ENCODE measurements at places on chromosomes 1 and 21.

- no peak for DNase-seq
Measured at GRCh38 chr21:28953247-28953646, 39.4 kb downstream of the LTN1 start.

DNA sequence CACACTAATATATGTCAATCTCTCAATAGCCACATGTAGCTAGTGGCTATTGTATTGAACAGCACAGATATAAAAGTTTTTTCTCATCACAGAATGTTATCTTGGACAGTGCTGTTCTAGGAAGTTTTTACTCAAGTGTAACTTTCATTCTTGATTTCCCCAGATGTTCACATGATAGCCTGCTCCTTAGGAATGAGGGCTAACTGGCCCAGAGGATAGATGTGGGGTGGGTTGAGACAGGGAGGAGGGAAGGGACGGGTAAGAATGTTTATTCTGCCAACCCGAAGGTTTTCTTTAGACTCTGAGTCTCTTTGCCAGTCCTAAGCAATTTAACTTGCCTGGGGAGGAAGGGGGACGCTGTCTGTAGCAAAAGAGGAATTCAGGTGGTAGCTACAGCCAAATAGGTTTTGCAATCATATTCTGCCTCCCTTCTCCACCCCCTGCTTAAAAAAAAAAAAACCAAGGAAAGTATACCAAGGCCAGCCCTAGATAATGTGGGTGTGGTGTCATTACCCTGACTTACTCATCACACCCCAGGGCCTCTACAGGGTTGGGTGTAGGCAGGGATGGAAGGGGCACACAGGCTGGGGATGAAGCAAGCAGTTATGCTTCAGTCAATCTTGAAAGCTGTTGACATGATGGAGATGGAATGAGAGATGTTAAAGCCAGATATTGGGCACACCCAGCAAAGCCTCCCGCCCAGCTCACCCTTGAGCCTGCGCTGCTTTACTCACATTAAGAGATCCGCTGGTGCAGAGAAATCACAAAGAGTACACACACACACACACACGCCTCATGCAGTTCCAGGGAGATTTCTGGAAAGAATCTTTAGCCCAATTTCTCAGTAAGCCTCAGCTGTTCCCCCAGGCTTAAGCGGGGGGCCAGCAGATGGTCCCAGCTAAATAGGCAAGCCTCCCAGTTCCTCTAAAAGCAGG, 59.9 kb downstream of the PLXNA2 start:
- DNase-seq, result no peak

DNA sequence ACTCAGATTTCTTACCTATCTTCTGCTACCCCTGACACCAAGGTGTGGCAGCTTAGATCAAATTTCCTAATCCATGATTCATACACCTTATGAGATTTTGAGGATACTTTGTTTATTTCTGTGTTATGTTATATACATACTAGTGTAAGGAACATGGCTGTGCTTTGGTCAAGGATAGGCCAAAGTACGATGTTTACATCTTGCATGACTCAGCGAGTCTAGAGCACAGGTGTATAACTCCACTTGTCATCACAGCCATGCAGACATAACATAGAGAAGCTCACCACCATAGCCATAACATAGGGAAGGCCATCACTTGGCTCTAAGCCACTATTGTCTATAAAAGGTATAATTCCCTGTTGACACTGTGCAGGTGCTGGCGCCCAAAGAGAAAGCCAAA, 61.2 kb downstream of the GBP6 start:
- DNase-seq, result peak; percentile 87

- DNase-seq, result no peak
Measured at GRCh38 chr1:200207711-200208126, 180.2 kb downstream of the NR5A2 start.

DNA sequence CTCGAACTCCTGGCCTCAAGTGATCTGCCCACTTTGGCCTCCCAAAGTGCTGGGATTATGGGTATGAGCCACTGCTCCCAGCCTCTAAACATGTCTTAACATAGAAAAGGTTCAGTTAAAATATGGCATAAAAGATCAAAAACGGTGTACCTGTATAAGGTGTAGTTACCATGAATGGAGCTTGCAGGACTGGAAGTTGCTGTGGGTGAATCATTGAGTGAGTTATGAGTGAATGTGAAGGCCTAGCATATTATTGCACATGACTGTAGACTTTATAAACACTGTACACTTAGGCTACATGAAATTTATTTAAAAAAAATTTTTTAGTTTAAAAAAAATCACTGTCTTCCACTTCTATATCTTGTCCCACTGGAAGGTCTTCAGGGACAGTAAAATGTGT, 15.7 kb downstream of the ABCD3 start:
- DNase-seq, result no peak

- no peak for DNase-seq
Measured at GRCh38 chr1:3914911-3915310, 14.8 kb upstream of the C1orf174 start.

- no peak for DNase-seq
Measured at GRCh38 chr1:231057410-231057809, 17.4 kb upstream of the FAM89A start.

- DNase-seq, result no peak
Measured at GRCh38 chr1:200153277-200154055, 126.0 kb downstream of the NR5A2 start.

- peak; percentile 88 for DNase-seq
Measured at GRCh38 chr1:27527890-27528817, 38.2 kb upstream of the WASF2 start.

- no peak for DNase-seq
Measured at GRCh38 chr1:206555473-206555935, 48.2 kb downstream of the RASSF5 start.

- DNase-seq, result no peak
Measured at GRCh38 chr1:25992689-25993171, 5.1 kb downstream of the PAFAH2 start.

DNA sequence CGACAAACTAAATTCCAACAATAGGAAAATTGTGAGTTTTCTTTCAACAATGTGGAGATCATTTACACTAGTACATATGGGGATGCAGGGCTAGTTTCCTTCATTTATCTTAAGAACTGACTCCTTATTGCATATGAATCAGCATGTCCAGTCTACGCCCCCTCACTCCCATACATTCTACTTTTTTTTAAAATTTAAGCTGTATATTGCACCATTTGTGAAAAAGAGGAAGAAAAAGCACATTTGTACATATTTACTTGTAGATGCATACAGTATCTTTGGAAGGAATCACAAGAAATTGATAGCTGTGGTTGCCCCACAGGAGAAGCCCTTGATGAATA, 15.9 kb downstream of the VPS26C start:
- DNase-seq, result no peak

DNA sequence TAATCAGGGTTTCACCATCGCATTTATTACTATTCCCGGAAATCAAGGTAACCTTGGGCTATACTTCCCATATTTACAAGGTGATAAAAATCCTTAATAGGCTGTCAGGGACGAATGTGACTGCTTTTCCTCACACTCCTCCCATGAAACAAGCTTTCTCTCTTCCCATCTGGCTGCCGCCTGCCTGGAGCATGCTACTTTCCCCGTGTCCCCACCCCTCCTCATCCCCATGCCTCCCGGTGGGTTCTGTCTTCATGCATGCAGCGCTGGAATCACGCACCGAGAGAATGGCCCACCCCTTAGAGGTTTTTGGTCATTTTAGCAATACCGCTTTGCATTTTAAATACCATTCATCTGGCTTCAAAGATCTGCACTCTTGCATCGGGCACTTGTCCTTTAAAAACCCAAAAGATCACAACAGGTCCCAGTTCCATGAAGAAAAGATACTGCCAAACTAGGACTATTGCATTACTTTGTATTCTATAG, 339.1 kb downstream of the NTNG1 start:
- no peak for DNase-seq

- DNase-seq, result no peak
Measured at GRCh38 chr1:168422203-168422847, 121.5 kb downstream of the XCL2 start.

- DNase-seq, result no peak
Measured at GRCh38 chr1:160702100-160702499, 9.5 kb downstream of the CD48 start.

- DNase-seq, result no peak
Measured at GRCh38 chr1:205237526-205238484, 10.1 kb downstream of the TMCC2 start.

GRCh38 chr1:107142140-107142542, 1.3 kb downstream of the NTNG1 start:
- peak; percentile 4 for DNase-seq

DNA sequence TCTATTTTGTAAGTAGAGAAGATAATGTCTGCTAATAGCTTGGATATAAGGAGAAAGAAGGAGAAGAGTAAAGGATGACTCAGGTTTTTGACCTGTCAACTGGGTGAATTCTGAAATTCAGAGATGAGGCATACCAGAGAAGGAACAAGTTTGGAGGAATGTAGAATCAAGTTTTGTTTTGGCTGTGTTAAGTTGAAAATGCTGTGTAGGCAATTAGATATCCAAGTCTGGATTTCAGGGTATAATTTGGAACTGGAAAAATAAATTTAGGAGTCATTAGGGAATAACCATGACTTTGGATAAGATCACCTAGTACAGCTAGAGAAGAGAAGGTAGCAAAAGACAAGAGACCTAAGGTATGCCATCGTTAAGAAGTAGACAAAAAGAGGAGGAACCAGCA, 22.4 kb upstream of the GNG4 start:
- DNase-seq, result no peak

DNA sequence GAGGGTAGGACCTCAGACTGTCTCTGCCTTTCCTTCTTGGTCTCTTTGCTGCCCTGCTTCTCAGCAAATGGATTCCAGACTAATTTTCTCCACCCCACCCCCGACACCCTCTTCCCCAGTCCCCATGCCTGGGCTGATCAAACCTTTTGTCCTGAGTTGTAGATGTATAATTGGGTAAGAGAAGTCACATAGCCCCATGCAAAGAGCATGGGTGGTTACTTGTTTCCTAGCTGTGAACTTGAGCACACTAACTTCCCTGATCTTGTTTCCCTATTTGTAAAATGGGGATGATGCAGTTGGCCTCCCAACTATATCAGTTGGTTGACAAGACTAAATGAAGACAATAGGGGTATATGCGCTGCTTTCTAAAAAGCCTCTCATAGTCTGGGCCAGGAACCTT, 9.2 kb downstream of the PADI6 start:
- no peak for DNase-seq

DNA sequence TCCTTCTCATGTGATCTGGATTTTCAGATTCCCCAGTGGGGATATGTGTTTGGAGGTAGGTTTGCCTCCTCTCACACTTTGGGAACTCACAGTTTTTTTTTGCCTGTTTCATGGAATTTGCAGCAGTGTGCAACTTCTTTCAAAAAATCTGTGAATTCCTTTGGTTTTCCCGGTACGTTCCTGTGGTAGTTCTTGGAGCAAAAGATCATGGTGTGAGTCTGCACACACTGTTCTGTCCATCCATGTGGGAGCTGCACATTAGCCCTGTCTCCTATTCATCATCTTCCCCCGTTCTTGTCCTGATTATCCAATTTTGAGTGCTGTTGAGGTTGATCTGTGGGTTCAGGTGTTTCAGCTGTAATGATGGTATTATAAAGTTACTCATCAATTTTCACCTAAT, 30.3 kb upstream of the TACSTD2 start:
- DNase-seq, result no peak

DNA sequence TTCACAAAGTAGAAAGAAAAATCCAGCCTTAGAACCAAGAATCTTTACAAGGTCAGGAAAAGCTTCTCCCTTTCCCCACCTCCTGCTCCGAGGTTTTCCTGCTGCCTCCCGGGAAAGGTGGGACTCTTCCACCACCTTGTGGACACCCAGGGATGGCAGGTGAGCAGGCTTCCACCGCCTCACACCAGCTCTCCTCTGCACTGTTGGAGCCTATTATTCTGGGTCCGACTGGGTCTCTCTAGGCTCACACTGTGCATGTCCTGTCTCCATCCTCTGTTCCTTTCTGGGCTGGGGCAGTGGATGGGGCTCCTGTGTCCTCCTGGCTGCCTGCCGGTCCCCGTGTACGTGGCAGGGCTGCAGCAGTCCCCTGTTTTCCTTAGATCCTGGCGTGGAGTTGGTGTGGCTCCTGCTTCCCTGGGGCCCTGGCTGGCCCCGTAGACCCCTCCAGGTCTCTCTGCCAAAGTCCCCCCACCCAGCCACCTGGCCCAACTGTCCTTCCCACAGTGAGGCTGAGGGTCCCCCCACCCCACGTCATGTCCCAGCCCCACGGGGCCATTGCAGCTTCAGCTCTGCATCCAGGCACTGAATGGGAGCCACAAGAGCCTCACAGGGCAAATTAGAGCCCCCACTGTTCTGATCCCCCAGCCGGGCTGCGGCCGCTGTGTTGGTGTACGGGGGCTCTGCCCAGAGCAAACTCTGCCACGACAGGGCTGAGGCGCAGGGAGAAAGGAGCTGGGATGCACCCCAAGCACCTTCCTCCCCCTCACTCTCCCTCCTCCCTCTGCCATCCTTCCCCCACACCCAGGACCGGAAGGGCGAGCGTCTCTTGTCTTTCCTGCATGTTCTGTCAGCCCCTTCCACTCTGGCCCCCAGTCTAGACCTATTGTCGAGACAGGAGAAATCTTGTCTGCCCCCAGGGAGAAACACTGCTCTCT, 3.3 kb upstream of the SLC45A1 start:
- DNase-seq, result peak; percentile 54

GRCh38 chr21:15749861-15750159, 20.0 kb downstream of the USP25 start:
- no peak for DNase-seq

DNA sequence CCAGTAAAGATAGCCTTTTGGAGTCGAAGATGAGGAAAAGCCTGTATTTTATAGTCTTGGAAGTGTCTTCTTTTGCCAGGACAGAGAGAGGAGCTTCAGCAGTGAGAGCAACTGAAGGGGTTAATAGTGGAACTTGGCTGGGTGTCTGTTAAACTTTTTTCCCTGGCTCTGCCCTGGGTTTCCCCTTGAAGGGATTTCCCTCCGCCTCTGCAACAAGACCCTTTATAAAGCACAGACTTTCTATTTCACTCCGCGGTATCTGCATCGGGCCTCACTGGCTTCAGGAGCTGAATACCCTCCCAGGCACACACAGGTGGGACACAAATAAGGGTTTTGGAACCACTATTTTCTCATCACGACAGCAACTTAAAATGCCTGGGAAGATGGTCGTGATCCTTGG, at the start of gene VCAM1:
Gene VCAM1 (plus strand): TSS at position 253 of the 400 bp plus-strand sequence. CDS start 119 bp downstream, at position 372.
- DNase-seq, result no peak

- no peak for DNase-seq
Measured at GRCh38 chr1:23960291-23961020, 828 bp downstream of the PNRC2 start.

GRCh38 chr1:11441211-11441952, 37.6 kb upstream of the DISP3 start:
- no peak for DNase-seq

DNA sequence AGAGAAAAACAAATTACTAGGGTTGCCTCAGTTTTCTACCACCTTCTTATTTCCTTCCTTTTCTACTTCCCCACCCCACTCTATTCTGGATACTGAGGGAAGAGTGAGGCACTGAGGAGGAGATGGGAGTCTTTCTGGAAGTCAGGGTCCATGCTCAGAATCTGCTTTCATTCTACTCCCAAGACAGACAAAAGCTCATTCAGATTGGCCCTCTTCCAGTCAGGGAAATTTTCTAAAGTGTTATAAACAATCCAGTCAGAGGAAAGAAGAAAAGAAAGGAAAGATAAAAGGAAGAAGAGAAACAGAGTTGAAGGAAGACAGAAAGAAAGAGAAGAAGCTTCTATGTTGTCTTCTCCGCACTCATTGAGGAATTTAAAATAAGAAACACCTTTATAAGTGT, 228.6 kb downstream of the COP1 start:
- no peak for DNase-seq
